ENCODE measurements at places on chromosomes 1 and 21.

- DNase-seq: no peak
Observed at GRCh38 chr1:184973272-184974055, 844 bp downstream of the NIBAN1 start.

DNA sequence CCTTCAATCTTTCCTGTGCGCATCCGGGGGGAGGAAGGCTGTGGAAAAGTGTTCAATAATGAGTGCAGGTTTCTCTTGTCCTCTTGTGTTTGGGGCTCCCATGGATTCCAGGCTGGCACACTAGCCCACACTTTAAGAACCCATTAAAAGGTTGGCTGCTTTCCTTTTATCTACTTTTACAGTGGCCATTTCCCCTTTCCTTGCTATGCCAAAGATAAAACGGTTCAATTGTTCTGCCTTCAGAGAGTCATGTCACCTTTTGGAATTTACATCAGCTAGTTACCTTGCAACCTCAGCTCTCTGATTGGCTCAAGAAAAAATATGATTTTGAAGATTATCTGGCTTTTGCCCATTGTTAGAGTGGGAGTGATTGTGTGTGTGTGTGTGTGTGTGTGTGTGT is 182.3 kb downstream of the SDCCAG8 start:
- no peak for DNase-seq

- DNase-seq: no peak
Observed at GRCh38 chr1:149942207-149942606, 5.5 kb upstream of the MTMR11 start.

GRCh38 chr1:151504252-151504651 is 6.9 kb upstream of the CGN start:
- DNase-seq: no peak
